GM04504 (cell line): ENCODE measurements at places on chromosomes 2 and 18.
A peak's percentile ranks its signal among the peaks of the same experiment; 100 is the strongest.

- no peak for DNase-seq
Observed at GRCh38 chr2:165425556-165425955, 43.9 kb upstream of the CSRNP3 start.

GRCh38 chr18:37476182-37476581, 89.4 kb downstream of the CELF4 start:
- no peak for DNase-seq

DNA sequence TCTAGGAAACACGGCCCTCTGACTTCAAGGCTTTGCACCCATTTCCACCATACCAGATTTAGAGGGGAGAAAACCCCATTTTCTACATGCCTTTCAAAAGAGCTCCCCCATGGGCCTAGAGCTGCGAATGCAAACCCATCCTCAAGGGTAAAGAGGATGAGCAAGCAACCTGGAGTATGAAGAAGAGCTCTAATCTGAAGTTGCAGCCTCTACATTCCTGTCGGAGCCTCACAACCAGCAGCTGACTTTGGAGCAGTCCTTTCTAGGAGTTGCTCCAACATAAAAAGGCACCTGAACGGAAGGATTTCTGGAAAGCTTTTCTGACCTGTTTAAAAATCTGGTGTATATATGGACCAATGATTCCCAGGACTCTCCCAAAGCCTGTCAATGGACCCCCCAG, 81.4 kb upstream of the POMC start:
- no peak for DNase-seq

DNA sequence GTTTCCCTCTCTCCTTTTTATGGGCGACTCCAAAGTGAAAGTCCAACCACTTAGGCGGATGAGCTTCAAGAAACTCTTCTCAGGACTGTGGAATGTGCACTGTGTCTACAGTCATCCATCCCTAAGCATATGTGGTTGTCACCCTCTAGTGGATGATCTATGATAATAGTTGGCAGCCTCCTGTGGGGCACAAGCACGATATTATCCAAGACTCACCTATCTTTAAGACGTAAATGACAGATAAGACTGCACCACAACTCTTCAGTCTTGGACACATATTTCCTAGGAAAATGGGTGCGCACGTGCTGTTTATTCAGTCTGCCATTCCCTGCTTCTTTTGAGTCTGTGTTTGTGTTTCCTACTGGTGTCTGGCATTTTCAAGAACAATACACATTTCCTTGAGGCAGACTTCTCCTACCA, 145.5 kb upstream of the CTAGE1 start:
- no peak for DNase-seq

GRCh38 chr2:222088561-222088960, 210.2 kb downstream of the PAX3 start:
- DNase-seq: no peak

- DNase-seq: no peak
Observed at GRCh38 chr18:48345596-48345995, 63.6 kb downstream of the ZBTB7C start.

- DNase-seq: no peak
Observed at GRCh38 chr18:2971741-2972552, 41.0 kb downstream of the LPIN2 start.

DNA sequence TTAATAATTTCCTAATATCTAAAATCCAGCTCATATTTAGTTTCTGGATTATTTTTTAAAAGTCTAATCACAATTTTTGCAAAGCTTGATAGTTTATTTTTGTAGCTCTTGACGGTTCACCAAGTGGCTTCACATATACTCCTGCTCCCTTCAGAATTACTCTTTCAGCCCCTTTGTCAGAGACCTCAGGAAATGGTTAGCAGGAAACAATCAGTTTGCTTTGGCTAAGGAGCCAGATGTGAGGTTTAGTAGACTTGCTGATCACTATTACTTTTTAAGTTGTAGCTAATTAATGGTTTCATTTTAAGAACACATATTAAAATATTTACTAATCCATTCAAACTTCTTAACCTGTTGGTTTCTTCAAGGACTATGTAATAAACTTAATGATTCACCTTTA, 2.3 kb downstream of the RBBP8 start:
- no peak for DNase-seq

DNA sequence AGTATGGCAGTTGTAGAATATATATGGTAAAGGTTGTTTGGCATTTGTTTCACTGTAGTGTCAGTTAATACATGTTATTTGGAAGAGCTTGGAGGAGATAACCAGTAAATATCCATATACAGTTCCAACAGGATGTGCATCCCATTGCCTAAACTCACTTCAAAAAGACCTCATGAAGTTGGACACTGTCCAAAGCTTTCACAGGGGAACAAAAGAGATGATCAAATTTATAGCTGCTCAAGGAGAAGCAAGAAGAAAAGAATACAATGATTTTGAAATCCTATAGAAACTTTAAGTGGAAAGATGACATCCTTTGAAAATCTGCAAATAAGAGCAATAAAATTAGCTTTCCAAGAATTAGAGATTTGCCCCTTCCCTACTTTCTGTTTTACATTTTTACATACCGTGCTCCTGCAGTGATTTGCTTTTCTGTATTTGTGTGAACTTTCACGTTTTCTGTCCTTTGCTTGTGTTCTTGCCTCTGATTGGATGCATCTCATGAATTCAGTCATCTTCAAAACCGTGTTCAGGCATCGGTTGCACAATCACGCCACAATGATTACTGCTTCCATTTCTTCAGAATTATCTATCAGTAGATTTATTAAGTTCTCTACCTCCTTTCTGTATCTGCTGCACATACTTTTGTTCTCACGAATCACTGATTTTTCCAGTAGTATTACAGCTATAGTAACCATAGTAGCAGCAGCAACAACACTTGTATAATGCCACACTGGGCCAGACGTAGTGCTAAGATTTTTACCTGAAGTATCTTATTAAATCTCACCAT, 83.8 kb downstream of the PARD3B start:
- no peak for DNase-seq

DNA sequence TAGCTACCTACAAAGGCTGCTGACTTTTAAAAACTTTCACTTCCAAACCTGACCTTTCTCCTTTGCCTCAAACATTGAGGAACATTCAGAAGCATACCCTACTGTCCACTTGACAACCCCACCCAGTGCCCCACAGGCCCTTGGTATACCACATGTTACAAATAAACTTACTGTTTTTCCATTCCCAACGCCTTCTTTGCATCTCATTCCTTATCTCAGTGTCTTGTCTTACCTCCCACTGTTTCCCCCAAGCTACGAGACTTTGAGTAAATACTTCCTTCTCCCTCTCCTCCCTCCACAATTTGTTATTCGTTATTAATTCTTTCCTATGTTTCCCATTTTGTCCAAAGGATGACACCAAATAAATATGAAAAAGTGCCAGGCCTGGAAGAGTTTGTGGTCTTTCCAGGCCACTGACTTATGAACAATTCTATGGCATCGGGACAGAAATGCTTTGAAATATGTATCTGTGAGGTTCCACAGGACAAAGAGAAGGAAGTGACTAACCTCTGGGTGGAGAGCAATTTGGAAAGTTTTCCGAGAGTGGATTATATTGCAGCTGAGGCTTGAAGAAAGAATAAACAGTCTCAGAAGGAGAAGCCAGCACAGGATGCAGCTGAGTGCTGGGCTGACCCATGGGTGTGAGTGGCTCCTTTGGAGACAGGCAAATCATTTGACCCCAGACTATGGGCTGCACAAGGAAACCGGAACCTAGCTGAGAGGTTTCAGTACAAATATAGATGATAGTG, 409.0 kb downstream of the LPIN1 start:
- peak; percentile 72 for DNase-seq

DNA sequence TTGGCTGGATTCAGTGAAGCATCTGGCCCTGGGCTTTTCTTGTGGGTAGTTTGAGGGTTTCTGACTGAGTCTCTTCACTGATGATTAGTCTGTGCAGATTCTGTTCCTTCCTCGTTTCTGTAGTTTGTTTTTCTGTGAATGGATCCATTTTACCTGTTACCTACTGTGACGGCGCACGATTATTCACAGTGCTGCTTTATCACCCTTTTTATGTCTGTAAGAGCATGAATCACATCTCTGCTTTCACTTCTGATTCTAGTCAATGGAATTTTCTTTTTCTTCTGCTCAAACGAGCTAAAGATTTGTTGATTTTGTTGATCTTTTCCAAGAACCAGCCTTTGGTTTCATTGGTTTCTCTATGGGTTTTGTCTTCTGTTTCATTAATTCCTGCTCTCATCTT, 60.8 kb downstream of the SLC66A2 start:
- DNase-seq: no peak

- no peak for DNase-seq
Observed at GRCh38 chr2:135647836-135648579, 93.6 kb upstream of the UBXN4 start.

- no peak for DNase-seq
Observed at GRCh38 chr18:3121259-3121658, 98.5 kb downstream of the MYOM1 start.

DNA sequence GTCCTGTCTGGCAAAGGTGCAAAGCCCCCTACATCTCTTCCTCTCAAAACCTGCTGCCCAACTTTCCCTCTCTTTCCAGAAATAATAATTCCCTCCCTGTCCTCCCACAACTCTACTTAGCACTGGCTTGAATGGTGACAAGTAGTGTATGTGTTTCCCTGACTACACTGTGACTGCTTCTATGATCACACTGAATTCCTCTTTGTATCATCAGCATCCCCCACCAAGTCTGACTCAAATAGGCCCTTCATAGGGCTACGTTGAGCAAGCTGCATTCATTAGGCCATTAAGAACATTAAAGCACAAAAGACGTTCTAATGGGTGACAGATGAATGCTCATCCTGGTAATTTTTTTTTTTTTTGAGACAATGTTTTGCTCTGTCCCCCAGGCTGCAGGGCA, 13.7 kb upstream of the ST3GAL5 start:
- no peak for DNase-seq

- DNase-seq: no peak
Observed at GRCh38 chr2:67499989-67500388, 102.9 kb downstream of the ETAA1 start.

GRCh38 chr2:157809212-157809611, 66.9 kb downstream of the ACVR1 start:
- peak; percentile 29 for DNase-seq

DNA sequence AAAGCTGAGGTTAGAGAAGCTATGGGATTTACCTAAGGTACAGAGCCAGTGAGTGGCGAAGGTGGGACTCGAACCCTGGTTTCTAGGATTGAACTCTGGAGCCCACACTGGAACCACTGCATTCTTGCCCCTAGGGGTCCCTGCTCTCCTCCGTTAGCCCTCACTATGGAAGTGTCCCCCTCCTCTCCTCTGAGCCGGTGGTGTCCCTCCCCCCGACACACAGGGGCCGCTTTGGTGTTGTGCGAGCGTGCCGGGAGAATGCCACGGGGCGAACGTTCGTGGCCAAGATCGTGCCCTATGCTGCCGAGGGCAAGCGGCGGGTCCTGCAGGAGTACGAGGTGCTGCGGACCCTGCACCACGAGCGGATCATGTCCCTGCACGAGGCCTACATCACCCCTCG, 8.5 kb upstream of the GMPPA start:
- DNase-seq: no peak

DNA sequence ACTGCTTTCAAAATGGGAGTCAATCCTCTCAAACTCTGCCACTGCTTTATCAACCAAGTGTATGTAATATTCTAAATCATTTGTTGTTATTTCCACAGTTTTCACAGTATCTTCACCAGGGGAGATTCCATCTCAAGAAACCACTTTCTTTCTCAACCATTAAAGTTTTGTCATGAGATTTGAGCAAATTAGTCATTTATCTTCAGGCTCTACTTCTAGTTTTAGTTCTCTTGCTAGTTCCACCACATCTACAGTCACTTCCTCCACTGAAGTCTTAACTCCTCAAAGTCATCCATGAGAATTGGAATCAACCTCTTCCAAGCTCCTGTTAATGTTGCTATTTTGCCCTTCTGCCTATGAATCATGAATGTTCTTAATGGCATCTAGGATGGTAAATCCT, 545.8 kb downstream of the ARHGAP15 start:
- no peak for DNase-seq

DNA sequence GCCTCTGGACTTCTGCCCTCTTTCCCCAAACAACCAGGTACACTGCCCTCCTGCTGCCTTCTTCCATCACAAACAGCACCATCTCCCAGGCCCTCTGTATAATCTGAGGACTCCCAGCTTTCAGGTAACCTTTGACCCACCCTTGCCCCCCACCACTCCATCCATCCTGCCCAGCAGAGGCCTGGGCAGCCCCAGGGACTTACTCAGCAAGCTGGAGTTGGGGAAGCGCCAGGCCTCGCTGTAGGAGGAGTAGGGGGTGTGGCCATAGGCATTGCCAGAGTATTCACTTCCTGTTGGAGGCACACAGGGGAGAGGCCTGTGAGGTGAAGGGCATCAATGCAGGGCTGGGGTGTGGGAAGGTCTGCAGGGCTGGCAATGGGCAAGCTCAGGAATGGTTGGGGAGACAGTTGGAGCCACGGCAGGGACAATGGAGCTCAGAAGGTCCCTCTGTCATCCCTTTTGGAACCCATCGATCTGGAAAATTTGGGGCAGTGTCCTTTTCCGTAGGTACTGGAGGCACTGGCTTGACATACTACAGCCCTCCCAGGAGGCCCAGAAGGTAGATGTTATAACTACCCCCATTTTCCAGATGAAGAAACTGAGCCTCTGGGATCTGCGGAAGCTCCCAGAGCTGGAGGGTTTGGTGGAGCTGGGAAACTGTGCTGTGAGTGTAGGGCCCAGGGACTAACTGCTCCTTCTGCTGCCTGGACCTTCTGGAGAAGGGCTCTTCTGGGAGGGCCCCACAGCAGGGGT, 46.3 kb downstream of the PSD4 start:
- DNase-seq: no peak

DNA sequence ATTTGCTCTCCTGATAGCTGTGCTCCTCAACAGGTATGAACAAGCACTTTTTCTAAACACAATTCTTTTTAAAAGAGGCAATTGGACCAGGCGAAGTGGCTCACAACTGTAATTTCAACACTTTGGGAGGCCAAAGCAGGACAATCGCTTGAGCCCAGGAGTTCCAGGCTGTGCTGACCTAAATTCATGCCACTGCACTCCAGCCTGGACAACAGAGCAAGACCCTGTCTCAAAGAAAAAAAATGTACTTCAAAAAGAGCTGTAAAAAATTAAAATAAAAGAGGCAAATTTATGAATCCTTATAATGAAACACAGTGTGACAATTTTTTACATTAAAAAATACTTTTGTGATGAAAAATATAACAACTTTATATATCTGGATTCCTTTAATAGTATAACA, 1.8 kb upstream of the FAM124B start:
- DNase-seq: no peak

GRCh38 chr2:239533569-239534316, 132.9 kb upstream of the HDAC4 start:
- DNase-seq: peak; percentile 7
